ENCODE measurements at places on chromosomes 4 and X.
A peak's percentile ranks its signal among the peaks of the same experiment; 100 is the strongest.

GRCh38 chrX:38375891-38376290 is 23.5 kb downstream of the OTC start:
- peak; percentile 3 for DNase-seq

DNA sequence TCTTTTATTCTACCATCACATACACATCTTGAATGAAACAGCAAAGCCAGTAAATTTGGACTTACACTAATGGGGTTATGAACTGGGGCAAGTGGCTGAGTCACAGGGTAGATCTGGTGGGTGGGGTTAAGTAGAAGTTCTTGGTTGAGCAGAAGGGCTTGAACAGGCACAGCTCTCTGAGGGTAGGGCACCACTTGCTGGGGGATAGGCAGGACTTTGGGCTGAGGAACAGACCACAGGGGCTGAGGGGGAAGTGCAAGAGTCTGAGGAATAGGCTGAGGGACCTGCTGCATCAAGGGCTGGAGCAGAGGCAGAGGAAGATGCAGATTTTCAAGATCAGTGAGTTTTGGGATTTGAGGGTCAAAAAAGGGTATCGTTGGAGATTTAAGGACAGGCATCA is 8.3 kb downstream of the CSN2 start:
- DNase-seq: no peak

DNA sequence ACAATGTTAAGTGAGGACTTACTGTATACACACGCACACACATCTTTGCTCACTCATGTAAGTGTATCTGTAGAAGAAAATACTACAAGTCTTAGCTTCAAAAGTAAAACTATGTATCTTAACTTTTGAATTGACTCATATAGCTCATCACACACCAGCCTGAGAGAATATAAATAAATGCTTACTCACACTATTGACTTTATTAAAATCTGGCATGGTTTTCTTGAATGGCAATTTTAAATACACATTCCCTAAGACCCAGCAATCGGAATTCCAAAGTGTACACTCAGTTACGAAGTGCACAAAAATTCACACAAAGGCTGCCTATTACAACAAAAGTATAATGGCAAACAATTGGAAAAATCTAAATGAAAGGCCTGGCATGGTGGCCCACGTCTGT is 2.0 kb downstream of the ERCC6L start:
- no peak for DNase-seq

DNA sequence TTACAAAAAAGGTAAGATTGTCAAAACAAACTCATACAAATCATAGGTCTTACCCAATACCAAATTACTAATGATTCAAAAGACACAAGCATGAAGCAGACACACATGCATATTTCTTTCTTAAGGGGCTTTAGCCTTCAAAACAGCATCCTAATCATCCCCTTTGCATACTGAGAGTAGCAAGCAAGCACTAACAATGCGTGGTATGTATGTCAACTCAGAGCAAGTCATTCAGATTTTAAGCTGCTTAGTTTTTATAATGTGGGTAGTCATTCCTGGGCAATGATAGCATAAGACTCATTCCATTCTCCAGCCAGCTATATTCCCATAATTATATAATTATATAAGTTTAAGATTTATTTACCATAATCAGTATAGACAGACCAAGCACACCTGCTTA is 219.6 kb downstream of the DKK2 start:
- DNase-seq: no peak

DNA sequence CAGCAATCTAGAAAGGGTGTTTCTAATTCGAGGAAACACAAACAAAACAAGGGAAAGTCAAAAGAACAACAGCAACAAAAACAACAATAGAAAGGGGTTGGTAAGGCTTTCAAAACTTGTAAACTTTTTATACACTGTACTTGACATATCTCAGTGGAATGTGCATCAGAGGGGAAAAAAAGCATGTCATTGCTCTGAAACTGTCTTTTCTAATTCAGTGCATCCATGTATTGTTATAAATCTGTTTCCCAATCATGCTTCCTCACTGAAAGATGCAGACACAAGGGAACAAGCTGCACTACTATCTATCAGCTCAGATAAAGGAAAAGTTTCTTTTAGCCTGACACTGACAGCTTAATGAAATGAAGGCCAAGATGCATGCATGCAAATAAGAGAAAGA is 44.2 kb upstream of the PCDH18 start:
- DNase-seq: no peak

All from GM20000 (cell line).